Activated CD8-positive, alpha-beta memory T cell treated with anti-CD3 and anti-CD28 coated beads for 1 hour (primary cell): ENCODE measurements at places on chromosomes 4 and X.

GRCh38 chr4:145352438-145353145 lies 129.1 kb upstream of the SMAD1 start:
- DNase-seq, result no peak

- DNase-seq, result no peak
These were observed 98.3 kb upstream of the CXXC4 start for GRCh38 chr4:104593019-104593418.

DNA sequence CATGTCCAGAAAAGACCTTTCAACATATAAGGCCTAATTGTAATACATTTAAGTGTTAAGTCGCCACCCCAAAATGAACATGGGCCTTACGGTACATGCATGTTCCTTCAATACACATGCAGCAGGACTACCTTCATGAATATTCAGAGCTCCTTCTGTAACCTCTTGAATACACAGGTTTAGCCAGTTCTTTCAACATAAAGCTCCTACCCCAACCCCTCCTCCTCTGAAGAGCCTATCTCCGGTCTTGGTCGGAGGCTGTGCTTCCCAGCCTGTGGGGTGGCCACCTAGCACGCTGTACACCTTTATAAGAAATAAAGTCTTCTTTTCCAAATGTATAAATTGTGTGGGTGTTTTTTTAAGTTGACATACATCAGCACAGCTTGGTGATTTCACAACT lies 28.3 kb downstream of the NPY5R start:
- no peak for DNase-seq

GRCh38 chr4:134422776-134423175 lies 221.2 kb upstream of the PABPC4L start:
- no peak for DNase-seq

DNA sequence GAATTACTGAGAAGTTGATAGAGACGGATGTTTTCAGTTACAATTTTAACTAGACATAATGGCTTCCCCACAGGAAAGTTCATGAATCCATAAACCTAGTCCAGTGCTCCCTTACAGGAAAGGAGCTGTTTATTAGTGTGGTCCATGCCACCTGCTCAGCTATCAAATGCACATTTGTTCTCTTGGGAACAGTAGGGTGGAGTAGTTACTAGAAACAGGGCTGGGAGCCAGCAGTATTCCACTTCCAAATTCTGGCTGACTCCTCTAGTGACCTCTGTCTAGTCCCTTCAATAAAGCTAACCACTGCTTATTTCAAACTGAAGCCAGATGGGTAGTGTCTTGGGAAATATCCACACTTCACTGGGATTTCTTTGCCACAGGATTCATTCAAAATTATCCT lies 88.4 kb upstream of the TLL1 start:
- no peak for DNase-seq

GRCh38 chr4:54367059-54367458 lies 138.0 kb downstream of the PDGFRA start:
- no peak for DNase-seq

- DNase-seq, result no peak
These were observed 16.8 kb downstream of the RASGEF1B start for GRCh38 chr4:81454948-81455347.

- no peak for DNase-seq
These were observed 14.6 kb downstream of the SERPINA7 start for GRCh38 chrX:106023947-106024346.

DNA sequence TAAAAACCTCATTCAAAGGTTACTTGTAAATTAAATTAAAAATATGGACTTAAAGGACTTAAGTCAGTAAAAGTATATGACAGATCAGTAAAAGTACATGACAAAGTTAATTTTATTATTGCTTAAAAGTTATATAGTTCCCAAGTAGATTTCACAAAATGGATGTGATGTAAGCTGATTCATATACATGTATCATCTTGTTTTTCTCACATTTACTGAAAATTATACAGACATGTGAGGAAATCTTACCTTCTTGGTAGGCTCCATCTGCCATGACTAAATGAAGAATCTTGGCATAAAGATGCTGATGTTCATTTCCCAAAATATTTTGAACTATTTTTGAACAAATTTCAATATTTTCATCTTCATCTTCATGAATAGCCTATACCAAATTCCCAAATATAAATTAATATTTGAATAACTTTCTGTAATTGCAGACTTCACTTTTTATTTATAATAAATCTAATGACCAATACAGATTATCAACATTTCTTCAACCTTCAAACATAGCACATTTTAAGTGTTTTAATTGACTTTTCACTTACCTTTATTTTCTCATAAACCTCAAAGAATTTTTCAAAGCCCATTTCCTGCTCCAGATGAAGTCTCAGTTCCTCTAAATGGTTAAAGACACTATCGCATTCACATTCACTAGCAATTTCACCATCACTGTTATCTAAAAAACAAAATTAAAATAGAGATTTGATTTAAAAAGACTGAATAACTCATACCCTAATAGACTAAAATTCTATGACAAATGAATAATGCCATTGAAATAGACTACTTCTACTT lies 129.4 kb upstream of the SH3RF1 start:
- no peak for DNase-seq

DNA sequence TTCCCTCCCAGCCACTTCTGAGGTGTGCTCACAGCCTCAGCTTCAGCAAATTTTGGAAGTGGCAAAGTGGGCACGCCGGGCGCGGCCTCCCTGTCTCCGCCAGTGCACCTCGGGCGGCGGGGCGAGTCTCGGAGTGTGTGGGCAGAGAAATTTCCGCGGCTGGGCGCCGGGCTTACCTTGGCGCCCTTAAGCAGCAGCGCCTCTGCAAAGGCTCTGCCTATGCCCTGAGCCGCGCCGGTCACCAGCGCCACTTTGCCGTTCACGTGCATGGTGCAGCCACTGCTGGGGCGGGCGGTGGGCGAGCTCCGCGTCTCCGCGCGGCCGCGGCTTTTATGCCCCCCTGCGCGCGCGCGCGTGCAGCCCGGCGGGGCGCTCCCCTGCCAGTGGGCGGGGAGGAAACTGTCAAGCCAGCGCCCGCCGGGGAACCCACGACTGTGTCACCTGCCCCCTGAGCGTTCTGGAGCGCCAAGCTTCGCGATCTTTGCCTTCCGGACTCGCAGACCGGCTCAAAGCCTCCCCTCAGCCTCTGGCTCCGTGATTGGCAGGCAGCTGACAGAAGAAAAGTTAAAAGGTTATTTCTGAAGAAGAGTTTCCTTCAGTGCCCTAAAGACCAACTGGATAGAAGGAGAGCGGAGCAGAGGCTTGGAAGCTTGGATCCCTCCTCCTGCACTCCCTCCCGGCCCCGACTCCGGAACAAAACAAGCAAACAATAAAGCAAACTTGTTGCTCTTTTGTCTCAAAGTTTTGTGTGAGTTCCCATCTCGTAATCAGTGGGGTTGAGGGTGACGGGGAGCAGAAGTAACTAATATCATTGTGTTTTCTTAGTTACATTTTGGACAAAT lies at the start of gene HPGD:
Gene HPGD, minus strand, starts transcription at position 306 of the 842 bp plus-strand sequence. Its CDS starts 37 bp downstream, at position 269.
- DNase-seq, result peak; percentile 45

DNA sequence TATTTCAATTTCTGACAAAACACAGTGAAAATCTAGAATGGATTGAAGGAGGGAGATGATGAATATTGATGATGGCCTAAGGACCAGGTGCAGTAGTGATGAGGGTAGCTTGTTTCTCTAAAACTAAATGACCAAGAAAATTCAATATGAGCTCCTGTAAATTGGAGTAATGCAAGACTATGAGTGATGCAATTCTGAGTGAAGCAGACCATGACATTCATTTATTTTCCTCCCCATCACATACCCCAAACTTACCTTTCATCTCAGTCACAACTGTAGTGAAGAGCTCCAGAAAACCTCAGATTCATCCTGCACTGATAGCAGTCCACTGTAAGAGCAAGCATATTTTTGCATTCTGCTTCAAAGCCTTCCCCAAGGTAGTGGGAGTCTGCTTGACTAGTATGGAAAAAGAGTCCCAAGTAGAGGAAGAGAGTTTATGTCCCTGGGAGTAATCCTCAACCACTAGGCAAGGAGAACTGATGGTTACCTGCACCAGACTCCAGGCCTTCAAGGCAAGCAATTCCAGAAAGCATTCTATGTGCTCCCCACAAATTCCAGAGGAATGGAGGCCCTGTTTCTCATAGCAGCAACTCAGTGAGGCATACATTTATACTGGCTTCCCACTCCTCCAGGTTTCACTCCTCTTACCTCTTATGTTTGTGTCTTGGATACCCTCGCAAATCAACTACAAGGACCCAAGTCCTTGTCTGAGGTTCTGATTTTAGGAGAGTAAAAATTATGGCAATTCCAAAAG lies 47.2 kb downstream of the CXCL1 start:
- DNase-seq, result no peak

- no peak for DNase-seq
These were observed 40.5 kb downstream of the RRAGB start for GRCh38 chrX:55758033-55758432.

DNA sequence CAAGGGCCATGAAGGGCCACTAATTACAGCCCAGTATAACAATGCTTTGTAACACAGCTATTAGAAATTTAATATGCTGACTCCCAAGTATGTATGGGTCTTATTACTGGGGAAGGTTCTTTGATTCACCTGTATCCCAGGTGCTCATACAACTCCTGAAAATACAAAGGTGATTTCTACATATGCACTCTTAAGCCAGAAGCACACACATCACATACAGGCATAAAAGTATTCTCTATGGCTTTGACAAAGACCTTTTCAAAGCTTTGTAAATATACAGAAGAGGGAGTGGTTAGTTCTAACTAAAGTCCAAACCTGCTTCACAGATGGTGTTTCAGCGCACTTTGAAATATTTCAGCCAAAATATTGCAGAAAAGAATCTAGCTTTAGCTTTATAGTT lies 191.5 kb downstream of the SNCA start:
- no peak for DNase-seq

DNA sequence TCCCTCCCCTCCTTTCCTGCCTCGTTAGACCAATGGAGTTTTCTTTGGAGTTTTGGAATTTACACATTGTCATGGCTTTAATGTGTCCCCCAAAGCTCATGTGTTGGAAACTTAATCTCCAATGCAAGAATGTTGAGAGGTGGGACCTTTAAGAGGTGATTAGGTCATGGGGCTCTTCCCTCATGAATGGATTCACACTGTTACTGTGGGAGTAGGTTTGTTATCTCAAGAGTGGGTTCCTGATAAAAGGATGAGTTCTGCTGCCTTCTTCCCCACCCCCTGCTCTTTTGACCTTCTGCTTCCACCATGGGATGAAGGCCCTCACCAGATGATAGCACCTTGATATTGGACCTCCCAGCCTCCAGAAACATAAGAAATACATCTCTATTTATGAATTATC lies 16.8 kb downstream of the MORF4L2 start:
- no peak for DNase-seq

GRCh38 chr4:173990869-173991210 lies 292.6 kb downstream of the FBXO8 start:
- no peak for DNase-seq

DNA sequence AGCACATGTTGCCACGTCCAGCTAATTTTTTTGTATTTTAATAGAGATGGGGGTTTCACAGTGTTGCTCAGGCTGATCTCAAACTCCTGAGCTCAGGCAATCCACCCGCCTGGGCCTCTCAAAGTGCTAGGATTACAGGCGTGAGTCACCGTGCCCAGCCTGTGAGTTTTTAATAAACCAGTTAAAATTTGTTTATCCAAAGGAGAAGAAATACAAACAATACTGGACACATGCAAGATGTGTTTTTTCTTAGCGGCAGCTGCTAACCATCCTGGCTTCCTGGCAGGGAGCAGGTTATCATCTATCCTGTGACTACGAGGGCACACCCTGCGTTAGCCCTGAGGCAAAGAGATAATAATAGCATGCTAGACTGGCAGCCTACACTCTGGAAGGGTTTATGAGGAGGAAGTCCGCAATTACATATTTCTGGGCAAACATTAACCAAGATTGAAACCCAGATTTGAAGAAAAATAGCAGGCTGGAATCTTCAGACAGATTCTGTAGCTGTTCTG lies 191.4 kb downstream of the SPRY1 start:
- no peak for DNase-seq

- DNase-seq, result no peak
These were observed 954.5 kb upstream of the IGFBP7 start for GRCh38 chr4:58064653-58065052.

GRCh38 chr4:155618183-155618838 lies 48.3 kb upstream of the GUCY1A1 start:
- DNase-seq, result no peak

DNA sequence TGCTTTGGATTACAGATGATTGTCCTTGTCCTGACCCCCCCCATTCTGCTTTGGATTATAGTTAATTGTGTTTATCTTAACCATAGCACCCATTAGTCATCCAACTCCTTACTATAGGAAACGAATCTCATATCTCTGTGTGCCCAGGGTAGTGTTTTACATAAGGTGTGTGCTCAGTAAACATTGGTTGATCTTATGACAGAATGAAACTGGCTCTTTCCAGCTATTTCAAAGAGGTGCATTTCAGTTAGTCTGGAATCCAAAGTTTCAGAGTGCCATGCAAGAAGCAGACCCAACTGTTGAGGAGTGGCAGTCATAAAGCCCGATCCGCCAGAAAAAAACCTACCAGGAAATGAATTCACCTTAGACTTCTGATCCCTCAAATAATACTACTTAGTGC lies 14.7 kb downstream of the TRIM2 start:
- no peak for DNase-seq

- no peak for DNase-seq
These were observed 45.8 kb downstream of the TEX13B start for GRCh38 chrX:107936434-107936730.

- DNase-seq, result no peak
These were observed 17.0 kb downstream of the LAMP2 start for GRCh38 chrX:120452131-120452530.

DNA sequence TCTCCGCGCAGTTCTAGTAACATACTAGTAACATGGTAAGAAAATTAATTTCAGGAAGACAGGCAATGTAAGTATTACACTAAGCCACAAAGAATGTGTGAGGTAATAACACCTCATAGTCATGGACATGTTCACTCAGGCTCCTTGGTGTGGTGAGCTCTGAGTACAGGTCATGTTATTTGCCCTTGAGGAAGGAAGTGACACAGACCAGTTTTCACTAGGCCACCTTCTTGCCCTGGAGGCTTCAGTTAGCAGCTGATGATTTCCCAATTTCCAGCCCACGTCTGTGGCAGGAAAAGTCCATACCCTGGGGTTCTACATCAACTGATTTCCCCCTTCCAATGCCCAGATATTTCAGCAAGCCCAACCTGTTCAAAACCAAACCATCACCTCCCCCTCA lies 6.7 kb downstream of the APOO start:
- DNase-seq, result no peak

DNA sequence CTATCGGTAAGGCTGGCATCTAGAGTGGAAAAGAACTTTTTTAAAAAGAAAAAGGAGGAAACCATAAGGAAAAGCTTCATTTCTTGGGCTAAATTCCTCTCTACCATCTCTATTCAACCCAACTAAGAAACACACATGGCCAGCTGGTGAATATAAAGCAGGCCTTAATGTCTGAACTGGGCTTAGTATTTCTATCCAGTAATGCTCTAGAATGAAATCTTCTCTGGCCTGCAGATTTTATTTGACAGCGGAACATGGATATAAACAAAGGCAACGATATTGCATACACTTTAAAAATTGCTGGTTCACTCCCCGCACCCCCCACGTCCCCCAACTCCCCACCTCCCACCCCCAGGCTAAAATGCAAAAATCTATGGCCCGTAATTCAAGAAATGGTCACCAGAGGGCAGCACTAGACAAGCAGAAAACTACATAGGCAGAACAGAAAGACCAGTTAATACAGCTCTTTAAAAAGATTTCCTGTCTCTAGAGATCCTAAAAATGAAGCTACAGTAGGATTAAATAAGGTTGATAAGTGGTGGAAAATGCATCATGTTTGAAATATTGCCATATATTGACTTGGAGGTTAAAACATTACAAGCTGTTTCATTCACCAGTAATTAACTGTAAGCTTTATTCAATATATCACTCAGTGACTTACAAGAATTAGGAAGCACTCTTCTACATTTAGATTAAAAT lies 155.2 kb upstream of the GALNT7 start:
- peak; percentile 5 for DNase-seq

- no peak for DNase-seq
These were observed 33.4 kb downstream of the AKAP4 start for GRCh38 chrX:50167366-50167765.
